Chondrocyte (in vitro differentiated cells): ENCODE measurements at places on chromosomes 1 and 21. TPM values are rescaled to one million over a fixed set of nuclear protein-coding genes. Genes with fewer than 3 reads are reported as not detected.

GRCh38 chr1:53305650-53306049, 22.2 kb downstream of the LRP8 start:
- no peak for DNase-seq
- peaks cover 16% of the 10 kb centered on the region for H3K4me1 ChIP-seq
- no peaks in the 10 kb centered on the region for H3K27me3 ChIP-seq
- no peak overlapping the region for H3K27ac ChIP-seq

PTGER3 gene
- total RNA-seq: 2.0 to 7.9 TPM (median 2.5 TPM) in 3 replicates

- peaks cover 2% of the 10 kb centered on the region for H3K27me3 ChIP-seq
- DNase-seq: no peak
- H3K27ac ChIP-seq: no peak overlapping the region
- no peak overlapping the region for H3K4me3 ChIP-seq
- peaks cover 25% of the 10 kb centered on the region for H3K4me1 ChIP-seq
- no peaks in the 10 kb centered on the region for H3K36me3 ChIP-seq
Measured at GRCh38 chr1:101363891-101364318, 127.1 kb downstream of the S1PR1 start.

DNA sequence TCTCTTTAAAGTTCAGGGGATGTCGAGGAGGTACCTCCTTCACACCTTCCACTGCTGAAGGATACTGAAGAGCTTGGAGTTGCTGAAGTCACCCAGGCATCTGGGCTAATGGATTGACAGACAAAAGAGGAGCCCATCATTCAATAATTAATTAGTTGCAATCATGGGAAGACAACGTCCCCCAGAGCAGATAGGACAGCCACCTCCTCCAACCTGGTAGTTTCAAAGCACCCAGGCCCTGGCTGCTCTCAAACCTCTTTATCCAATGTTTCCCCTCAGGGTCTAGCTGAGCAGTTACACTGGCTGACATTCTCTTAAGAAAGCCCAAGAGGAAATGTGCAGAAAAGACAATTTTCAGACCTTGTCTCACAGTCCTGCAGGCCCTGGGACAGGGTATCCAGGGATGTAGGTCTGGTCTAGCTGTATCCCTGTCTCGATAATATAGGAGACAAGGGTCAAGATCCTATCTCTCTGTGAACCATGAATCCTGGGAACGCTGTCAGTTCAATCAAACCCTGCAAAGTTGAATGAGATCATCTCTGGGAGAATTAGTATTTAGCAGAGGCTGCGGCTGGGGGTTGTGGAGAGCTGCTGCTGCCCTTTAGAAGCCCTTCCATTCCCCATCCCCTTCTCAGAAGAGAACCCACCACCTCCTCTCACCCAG, 1.1 kb downstream of the TSPAN2 start:
- H3K27me3 ChIP-seq: no peaks in the 10 kb centered on the region
- peak overlapping the region; percentile 84 for H3K4me3 ChIP-seq
- no peak for DNase-seq
- H3K36me3 ChIP-seq: peaks cover 4% of the 10 kb centered on the region
- H3K27ac ChIP-seq: no peak overlapping the region
- peaks cover 82% of the 10 kb centered on the region for H3K4me1 ChIP-seq

DNA sequence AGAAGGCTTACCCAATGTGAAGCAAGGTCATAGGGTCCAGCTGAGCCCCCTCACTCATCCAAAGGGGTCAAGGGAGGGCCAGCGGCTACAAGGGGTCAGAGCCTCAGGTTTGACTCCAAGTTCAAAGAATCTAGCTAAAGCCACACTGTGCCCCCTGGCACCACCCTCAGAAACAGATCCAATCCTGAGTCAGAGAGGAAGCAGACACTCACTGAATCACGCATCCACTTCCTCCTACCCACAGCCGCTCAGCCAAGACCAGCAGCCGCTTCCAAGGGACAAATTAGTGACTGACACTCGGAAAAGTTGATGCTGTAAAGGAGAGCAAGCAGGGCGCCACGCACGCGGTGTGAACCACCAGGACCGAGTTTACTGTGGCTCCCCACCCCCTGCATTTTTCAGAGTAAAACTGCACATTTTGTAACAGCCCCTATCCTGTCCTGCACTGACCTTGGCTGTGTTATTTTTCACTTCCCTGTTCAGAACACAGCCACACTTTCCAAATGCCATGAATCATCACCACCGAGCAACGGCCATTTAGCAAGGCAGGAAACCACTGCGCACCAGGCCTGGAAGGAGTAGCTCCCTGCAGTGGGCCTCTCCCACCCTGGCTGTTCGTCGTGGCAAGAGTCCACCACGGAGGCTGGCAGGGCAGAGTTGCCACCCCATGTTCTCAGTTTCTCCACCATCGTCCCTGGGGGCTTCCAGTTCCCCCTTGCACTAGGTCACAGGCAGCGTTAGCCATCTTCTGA, 147.8 kb downstream of the TOMM20 start:
- peak overlapping the region; percentile 42 for H3K4me3 ChIP-seq
- H3K36me3 ChIP-seq: no peaks in the 10 kb centered on the region
- DNase-seq: peak; percentile 86

DNA sequence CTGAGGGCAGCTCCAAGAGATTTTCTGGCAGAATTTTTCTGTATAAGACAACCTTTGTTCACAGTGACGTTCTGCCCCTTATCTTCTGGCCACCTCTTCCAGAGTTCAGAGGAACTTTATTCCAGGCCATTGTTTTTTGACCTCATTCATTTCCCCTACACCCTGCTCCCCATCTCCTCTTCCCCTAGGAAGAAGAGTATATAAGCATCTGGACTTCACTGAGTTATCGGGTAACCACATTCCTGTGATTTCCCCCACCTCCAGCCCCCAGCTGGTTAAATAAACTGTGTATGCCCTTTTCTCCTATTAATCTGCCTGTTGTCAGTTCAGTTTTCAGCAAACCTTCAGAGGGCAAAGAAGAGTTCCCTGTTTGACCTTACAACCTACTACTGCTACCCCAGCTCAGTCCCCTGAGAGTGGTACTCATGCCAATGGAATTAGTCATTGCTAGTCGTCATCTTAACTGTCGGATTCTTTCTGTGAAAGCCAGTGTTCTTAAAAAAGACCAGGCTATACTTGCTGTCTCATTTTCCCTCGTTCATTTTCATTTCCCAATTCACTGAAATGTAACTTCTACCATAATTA, 14.3 kb upstream of the ALG14 start:
- H3K27ac ChIP-seq: peak overlapping the region; percentile 94
- no peaks in the 10 kb centered on the region for H3K36me3 ChIP-seq
- peaks cover 19% of the 10 kb centered on the region for H3K4me1 ChIP-seq
- no peak for DNase-seq

GRCh38 chr1:37124501-37124900, 90.2 kb upstream of the GRIK3 start:
- H3K27me3 ChIP-seq: peaks cover 2% of the 10 kb centered on the region
- no peak overlapping the region for H3K4me3 ChIP-seq
- DNase-seq: no peak
- H3K4me1 ChIP-seq: no peaks in the 10 kb centered on the region

- no peak overlapping the region for H3K4me3 ChIP-seq
- H3K27me3 ChIP-seq: no peaks in the 10 kb centered on the region
- H3K4me1 ChIP-seq: peaks cover 6% of the 10 kb centered on the region
Measured at GRCh38 chr1:186559601-186560116, 98.7 kb upstream of the PDC start.

RAP1A gene
- 53.5 to 64.0 TPM (median 60.5 TPM) in 3 replicates for total RNA-seq

DNA sequence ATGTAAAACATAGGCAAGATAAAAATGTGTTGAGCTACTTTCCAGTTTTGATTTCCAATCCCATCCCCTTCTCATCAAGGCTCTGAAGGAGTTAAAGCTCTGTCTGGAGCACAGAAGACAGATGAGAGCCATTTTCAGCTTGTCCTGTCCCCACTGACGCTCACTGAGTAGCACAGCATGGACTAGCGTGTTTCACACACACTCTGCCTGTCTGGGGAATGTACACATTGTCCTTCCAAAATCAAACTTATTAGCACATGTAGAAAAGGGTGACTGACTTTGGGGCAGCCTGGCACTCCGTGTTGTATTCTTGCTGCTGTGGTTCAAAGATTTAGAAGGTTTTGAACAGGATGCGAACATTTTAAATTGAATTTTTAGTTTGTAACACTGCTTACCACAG, 139.2 kb downstream of the NEK7 start:
- DNase-seq: peak; percentile 14
- peaks cover 10% of the 10 kb centered on the region for H3K36me3 ChIP-seq
- peaks cover 22% of the 10 kb centered on the region for H3K4me1 ChIP-seq
- H3K27me3 ChIP-seq: no peaks in the 10 kb centered on the region
- no peak overlapping the region for H3K27ac ChIP-seq
- no peak overlapping the region for H3K4me3 ChIP-seq

HNRNPCL4 gene
- total RNA-seq: not detected in 3 replicates

SETD4 gene
- 10.9 to 14.4 TPM (median 11.9 TPM) in 3 replicates for total RNA-seq

- no peak overlapping the region for H3K27ac ChIP-seq
- no peak overlapping the region for H3K4me3 ChIP-seq
- no peaks in the 10 kb centered on the region for H3K27me3 ChIP-seq
- H3K4me1 ChIP-seq: peaks cover 18% of the 10 kb centered on the region
- H3K36me3 ChIP-seq: no peaks in the 10 kb centered on the region
Measured at GRCh38 chr1:100461222-100461621, 76.7 kb upstream of the GPR88 start.

GRCh38 chr1:155309423-155310021, 856 bp downstream of the FDPS start:
- no peaks in the 10 kb centered on the region for H3K27me3 ChIP-seq
- peak overlapping the region; percentile 87 for H3K4me3 ChIP-seq
- H3K36me3 ChIP-seq: peaks cover 11% of the 10 kb centered on the region
- H3K27ac ChIP-seq: peak overlapping the region; percentile 96
- DNase-seq: no peak
- peaks cover 59% of the 10 kb centered on the region for H3K4me1 ChIP-seq

- peaks cover 31% of the 10 kb centered on the region for H3K27me3 ChIP-seq
- H3K4me3 ChIP-seq: no peak overlapping the region
- peaks cover 2% of the 10 kb centered on the region for H3K36me3 ChIP-seq
- H3K4me1 ChIP-seq: no peaks in the 10 kb centered on the region
Measured at GRCh38 chr1:110481968-110482623, 31.1 kb downstream of the PROK1 start.

SERINC2 gene
- 9.1 to 19.8 TPM (median 19.1 TPM) in 3 replicates for total RNA-seq

DNA sequence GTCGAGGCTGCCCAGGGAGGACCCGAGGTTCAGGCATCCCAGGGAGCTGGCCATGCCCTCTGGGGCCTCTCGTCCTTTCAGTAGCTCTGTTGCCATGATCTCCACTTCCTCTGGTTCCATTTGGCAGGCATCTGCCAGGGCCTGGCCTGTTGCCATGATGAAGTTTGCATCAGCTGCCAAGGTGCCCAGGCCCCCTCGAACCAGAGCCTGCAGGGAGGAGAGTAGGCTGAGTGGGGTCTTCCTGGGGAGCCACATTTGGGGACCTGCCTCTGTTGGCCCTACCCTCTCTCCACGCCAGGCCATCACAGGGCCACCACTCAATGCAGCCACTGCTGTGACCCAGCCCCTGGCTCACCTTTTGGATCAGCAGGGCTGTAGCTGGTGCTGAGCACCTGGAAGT, 16.4 kb upstream of the KIF21B start:
- no peak overlapping the region for H3K27ac ChIP-seq
- H3K4me1 ChIP-seq: peaks cover 4% of the 10 kb centered on the region
- no peak overlapping the region for H3K4me3 ChIP-seq
- DNase-seq: no peak
- H3K36me3 ChIP-seq: no peaks in the 10 kb centered on the region

- no peak overlapping the region for H3K27ac ChIP-seq
- H3K4me3 ChIP-seq: no peak overlapping the region
- peaks cover 25% of the 10 kb centered on the region for H3K36me3 ChIP-seq
- no peaks in the 10 kb centered on the region for H3K27me3 ChIP-seq
- peaks cover 26% of the 10 kb centered on the region for H3K4me1 ChIP-seq
Measured at GRCh38 chr1:36304521-36304920, 1.6 kb upstream of the SH3D21 start.

LRRN2 gene
- 3.3 to 5.9 TPM (median 4.6 TPM) in 3 replicates for total RNA-seq

DNA sequence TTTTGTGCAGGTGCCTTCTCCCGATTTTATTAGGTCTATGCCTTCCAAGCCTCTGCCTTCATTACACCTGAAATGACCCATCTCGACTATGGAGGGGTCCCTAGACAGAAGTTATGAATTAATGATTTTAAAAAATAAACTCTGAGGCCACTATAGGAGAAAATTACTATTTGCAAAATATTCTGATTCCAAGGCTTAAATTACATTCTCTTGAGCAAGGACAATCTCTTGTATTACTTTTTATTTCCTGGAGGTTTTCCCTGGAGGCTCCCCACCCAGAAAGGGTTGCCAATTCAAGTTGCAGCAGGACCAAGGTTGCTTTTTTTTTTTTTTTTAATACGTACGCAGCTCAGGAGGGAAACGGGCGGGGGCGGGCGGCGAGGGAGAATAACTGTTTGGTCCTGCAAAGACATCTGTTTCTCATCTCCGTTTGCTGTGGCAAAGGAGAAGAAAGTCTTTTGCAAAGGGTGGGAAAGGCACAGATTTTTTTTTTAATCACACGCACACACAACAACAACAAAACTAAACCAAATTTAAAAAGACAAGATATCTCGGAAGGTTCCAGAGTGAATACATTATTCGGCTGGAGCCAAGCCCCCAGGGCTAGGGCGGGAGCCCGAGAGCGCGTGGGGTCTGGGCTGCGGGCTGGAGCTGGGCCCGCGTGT, 618 bp upstream of the SERTAD4 start:
- no peaks in the 10 kb centered on the region for H3K27me3 ChIP-seq
- H3K27ac ChIP-seq: peak overlapping the region; percentile 80
- no peak for DNase-seq
- peaks cover 36% of the 10 kb centered on the region for H3K4me1 ChIP-seq

DNA sequence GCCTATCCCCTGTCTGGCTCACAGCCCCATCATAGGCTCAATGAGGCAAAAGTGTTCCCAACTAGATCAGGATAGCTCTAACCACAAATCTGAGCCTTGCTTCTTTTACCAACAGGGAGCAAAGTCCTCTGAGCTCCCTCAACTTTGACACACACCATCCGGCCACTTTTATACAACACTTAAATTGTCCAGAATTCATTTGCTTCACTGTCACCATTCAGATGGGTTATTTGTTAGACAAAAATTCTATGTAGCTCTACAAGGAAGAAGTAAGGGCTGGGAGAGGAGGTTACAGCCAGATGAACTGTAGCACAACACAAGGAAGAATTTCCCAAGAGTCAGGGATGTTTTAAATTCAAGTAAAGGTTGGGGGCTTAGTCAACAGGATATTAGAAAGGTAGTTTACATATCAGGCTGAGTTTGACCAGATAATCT, 50.8 kb downstream of the TGFBR3 start:
- DNase-seq: no peak
- no peak overlapping the region for H3K4me3 ChIP-seq
- H3K27me3 ChIP-seq: no peaks in the 10 kb centered on the region

CEP85 gene
- 13.1 to 18.2 TPM (median 13.7 TPM) in 3 replicates for total RNA-seq

- peaks cover 9% of the 10 kb centered on the region for H3K4me1 ChIP-seq
- no peaks in the 10 kb centered on the region for H3K36me3 ChIP-seq
- no peak overlapping the region for H3K27ac ChIP-seq
- H3K27me3 ChIP-seq: peaks cover 31% of the 10 kb centered on the region
- no peak for DNase-seq
Measured at GRCh38 chr1:38508232-38508631, 351.3 kb downstream of the RRAGC start.

DNA sequence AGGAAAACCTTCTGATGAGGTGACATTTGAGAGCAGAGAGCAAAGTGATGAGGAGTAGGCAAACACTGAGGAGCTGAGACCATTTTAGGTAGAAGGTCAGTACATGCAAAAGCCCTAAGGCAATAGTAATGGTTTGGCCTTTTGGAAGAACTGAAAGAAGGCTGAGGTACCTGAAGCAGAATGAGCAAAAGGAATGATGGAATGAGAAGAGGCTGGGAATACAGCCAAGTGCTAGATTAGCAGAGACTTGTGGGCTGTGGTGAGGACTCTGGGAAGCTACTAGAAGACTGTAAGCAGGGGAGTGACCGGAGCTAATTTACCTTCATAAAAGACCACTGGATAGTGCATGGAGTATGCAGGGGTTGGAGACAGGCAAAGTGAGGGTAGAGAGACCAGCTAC, 77.9 kb downstream of the GFI1 start:
- H3K27me3 ChIP-seq: no peaks in the 10 kb centered on the region
- peaks cover 3% of the 10 kb centered on the region for H3K36me3 ChIP-seq
- H3K27ac ChIP-seq: no peak overlapping the region
- no peak for DNase-seq
- no peak overlapping the region for H3K4me3 ChIP-seq
